ENCODE measurements at places on chromosomes 13 and 19.

GRCh38 chr19:55526216-55527196, 10.4 kb downstream of the SBK2 start:
- peak; percentile 96 for DNase-seq

DNA sequence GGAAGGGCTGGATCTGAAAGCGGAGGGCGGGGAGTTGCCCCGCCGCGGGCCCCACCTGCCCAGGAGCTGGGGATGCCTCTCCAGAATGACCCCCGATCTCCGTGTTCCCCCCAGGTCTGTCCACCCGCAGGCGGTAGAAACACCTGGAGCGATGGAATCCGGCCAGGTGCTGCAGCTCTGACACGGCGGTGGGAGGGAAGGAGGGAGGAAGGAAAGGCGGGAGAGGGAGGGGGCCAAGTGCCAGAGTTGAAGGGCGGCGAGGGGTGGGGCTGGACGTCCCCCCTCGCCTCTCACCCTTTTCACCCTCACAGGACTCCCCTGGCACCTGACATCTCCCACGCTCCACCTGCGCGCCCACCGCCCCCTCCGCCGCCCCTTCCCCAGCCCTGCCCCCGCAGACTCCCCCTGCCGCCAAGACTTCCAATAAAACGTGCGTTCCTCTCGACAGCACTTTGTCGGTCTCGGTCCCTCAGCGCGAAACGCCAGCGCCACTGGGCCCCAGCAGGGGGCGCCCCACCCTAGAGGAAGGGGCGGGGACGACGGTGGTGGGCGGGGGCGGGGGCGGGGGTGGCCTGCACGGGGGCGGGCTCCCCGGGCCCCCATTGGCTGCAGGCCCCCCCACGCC, 337 bp upstream of the FXYD7 start:
- no peak for DNase-seq

DNA sequence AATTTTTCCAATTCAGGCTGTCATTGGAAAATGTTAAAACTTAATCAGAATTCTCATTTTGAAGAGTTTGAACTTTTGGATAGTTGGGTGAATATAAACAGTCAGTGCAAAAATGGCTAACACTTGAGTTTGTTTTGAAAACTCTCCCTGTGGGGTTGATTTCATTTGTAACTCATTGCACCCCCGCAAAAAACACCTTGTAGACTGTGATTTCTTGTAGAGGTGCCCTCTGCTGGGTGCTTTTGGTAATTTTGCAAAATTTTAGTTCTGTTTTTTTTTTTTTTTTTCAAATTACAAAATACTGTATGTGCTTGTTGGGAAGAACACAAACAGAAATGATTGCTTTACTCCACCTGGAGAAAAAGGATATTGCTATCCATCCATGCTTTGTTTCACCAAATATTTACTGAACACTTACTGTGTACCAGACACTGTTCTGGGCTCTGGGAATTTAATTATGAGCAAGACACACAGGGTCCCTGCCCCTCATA, 28.2 kb upstream of the GPI start:
- peak; percentile 39 for DNase-seq

GRCh38 chr13:30520571-30520970, 54.8 kb upstream of the HMGB1 start:
- DNase-seq = peak; percentile 30

- DNase-seq = no peak
Measured at GRCh38 chr13:27972478-27972820, 3.3 kb upstream of the CDX2 start.

- no peak for DNase-seq
Measured at GRCh38 chr13:75679459-75679858, 43.3 kb downstream of the LMO7 start.

GRCh38 chr13:74891610-74892009, 590.4 kb downstream of the TBC1D4 start:
- DNase-seq = peak; percentile 22

DNA sequence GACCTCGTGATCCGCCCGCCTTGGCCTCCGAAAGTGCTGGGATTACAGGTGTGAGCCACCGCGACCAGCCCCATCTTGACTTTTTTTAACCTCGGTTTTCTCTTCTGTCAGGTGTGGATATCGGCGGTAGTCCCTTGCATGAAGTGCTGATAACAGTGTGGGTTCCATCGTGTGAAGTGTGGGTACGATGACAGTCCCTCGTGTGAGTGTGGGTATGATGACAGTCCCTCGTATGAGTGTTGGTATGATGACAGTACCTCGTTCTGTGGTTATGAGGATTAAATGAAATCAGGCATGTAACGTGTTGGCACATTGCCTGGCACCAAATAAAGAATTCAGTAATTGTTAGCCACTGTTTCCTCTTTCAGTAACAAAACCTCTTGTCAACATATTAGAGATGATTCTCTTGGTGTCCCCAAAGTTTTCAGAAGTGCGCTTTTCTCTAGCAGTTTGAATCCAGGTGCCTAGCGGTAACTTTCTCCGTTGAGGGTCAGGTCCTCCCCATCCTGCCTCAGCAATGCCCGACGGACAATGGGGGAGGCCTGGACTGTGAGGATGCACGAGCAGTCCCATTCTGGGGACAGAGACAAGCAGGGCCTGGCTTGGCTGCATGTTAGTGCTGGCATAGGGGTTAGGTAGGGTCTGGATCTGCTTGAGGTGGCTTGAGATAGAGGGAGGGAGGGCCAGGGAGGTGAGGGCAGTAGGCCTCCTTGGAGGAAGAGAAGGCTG, 15.3 kb downstream of the GATAD2A start:
- DNase-seq = no peak

- DNase-seq = no peak
Measured at GRCh38 chr13:63774133-63774532, 2358.5 kb upstream of the PCDH20 start.

DNA sequence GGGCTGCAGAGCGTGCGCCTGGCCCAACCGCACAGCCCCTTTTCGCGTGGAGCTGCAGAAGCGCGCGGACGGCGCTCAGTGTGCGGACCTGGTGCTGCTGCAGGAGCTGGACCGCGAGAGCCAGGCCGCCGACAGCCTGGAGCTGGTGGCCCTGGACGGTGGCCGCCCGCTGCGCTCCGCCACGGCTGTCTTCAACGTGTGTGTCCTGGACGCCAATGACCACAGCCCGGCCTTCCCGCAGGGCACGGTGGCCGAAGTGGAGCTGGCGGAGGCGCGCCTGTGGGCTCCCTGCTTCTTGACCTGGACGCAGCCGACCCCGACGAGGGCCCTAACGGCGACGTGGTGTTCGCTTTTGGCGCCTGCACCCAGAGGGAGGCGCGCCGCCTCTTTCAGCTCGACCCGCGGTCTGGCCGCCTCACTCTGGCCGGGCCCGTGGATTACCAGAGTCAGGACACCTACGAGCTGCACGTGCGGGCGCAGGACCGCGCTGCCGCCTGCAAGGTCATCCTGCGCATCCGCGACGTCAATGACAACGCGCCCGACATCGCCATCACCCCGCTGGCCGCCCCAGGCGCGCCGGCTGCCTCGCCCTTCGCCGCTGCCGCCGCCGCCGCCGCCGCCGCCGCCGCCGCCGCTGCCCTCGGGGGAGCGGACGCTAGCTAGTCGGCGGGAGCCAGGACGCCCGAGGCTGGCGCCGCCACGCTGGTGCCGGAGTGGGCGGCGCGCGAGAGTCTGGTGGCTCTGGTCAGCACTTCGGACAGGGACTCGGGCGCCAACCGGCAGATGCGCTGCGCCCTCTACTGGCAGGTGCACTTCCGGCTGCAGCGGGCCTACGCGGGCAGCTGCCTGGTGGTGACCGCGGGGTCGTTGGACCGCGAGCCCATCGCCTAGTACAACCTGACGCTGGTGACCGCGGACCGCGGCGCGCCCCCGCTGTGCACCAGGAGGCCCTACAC, 172.2 kb downstream of the OLFM4 start:
- DNase-seq = no peak

DNA sequence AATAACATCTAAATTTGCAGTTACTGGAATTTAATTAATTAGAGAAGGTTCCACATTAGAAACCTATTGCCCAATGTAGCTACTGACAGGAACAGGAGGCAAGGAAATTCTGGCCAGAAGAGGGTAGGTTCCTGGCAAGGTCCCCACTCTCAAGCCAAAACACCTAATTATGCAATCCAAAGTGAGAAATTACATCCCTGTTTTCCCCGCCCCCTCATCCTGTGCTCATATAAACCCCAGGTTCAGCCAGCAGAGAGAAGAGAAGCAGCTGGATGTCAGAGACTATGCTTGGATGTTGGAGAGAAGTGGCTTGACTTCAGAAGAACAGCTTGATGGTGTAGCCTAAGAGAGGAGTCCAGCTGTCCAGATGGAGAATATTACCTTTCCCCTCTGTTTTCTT, 951.3 kb upstream of the PRR20A start:
- DNase-seq = no peak

GRCh38 chr13:45713106-45713690, 11.1 kb downstream of the CBY2 start:
- DNase-seq = no peak

- DNase-seq = peak; percentile 43
Measured at GRCh38 chr13:113816946-113817859, 46.7 kb downstream of the GAS6 start.

DNA sequence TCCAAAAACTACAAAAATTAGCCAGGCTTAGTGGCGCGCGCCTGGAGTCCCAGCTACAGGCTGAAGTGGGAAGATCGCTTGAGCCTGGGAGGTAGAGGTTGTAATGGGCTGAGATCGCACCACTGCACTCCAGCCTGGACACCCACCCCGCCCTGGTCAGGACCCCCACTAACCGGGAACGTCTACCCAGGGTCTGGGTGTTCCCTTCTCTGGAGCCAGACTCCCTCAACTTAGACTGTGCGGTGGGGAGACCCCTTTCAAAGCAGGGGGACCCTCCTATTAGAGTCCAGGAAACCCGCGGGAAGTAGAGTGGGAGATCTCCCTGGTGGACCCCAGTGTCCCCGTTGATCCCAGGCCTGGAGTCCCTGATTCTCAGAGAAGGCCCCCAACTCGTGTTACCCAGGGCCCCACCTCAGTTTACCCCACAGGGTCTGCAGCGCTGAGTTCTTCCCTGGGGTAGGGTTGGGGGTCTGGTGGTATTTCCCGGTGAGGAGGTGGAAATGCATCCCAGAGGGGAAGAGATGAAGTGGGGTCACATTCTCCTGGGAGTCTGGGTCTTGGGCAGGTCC, 6.1 kb upstream of the ARRDC2 start:
- DNase-seq = no peak

Measured in Caki2 (cell line).